Effector memory CD8-positive, alpha-beta T cell (primary cell): ENCODE measurements at places on chromosomes 4 and X.

DNA sequence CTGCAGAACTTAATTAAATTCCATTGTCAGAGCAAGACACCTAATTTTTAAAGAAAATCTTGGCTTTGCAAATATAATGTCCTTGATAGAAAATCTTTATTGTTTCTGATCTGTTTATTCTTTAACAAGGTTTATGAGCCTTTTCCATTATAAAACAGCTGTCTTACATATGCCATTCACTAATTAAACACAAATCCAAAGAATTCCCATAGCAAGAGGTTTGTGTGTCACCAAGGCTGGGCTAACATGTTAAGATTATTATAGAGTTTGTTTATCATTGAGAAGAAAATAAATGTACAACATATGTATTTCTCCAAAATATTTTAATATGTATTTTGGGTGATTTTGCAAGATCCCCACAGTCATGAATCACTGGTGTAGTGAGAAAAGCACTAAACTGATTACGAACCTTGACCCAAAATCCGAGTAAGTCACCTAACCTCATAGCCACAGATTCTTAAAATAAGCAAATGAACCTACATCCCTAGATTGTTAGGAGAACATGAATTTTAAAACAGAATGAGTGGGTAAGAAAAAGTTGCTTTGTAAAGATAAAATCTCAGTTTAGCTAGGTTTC, 694.8 kb upstream of the INTU start:
- DNase-seq, result no peak

GRCh38 chrX:10854594-10854993, 234.2 kb upstream of the MID1 start:
- DNase-seq, result no peak

- no peak for DNase-seq
Observed at GRCh38 chrX:41482154-41482850, 35.2 kb downstream of the NYX start.

DNA sequence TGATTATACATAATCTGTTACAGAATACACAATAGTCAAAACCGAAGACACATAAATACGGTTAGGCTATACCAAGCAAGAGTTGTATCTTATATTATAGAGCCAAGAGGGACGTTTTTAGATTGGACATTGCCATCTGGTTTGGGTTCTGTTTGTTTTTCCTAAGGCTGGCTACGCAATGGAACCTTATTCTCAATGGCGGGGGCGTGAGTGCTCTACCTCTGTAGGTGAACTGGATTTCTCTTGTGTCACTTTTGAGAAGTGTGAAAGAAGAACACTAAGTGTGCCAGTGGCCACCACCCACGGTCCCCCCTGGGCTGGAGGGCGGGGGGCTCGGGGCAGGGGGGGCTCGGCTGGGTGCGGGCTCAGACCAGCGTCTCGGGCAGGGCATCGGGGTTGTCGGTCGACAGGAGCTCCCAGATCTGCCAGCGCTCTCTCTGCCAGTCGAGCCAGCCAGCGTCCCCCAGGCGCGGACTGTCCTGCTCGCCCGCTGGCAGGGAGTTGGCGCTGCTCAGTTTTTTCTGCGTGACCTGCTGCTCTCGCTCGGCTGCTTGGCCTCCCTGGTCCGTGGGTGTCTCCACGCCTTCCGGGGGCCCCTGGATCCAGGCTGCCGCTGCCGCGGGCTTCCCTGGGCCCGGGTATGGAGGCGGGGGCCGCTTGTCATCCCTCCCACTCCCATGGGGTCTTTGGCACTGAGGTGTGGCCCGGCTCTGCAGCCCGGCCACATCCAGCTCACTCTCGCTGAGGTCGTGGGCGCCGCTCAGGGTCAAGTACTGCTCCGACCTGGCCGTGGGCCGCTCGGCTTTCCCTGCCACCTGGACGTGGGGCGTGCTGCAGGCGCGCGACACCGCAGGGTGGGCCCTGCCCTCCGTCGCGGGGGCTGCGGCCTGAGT, 27.6 kb downstream of the HCCS start:
- no peak for DNase-seq

GRCh38 chr4:102638621-102639020, 122.1 kb downstream of the MANBA start:
- no peak for DNase-seq

DNA sequence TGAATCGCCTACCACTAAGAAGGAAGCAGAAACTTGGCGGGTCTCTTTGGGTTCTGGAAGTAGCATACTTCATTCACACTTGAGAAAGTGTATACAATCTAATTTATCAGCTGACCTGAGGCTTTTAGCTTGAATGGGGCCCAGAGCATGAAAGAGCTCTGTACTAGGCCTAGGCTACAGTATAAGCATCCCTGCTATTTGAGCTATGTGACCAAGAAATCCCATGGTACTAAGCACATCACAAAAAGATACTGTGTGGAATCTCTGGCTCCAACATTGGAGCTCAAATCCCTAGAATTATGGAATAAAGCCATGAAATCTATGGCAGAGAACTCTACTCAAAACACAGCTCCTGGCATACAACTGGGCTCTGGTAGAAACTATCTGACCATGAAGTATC, 43.9 kb upstream of the CCDC149 start:
- DNase-seq, result no peak

DNA sequence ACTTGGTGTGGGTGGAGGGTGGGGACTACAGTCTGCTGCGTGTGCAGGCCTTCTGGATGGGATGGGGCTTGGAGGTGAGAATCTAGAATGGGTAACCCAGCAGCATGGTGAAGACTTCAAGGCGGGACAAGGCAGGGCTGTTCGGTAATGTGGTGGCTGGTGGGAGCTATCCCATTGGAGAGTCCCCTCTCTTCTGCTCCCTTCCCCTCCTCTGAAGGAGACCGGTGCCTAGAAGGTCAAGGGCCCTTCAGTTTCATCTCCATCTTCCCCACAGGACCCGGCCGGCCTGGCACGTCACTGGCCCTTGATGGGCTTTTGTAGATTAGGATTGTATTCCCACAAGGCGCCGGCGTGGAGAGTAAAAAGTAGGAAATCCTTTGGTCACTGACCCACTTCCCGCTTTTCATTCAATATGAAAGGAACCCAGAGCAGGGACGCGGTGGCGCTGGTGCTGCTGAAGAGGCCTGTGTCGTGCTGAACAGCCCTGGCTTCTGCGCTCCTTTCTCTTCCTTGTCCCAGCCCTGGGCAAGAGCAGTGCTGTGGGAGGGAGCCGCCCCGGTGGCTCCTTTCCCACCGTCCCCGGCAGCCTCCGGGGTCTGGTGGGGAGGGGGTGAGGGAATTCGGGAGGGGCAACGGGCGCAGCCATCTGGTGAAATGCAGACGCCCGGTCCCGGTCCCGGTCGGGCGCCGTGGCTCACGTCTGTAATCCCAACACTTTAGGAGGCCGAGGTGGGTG, 7.3 kb upstream of the HMGB3 start:
- DNase-seq, result no peak
